ENCODE measurements at places on chromosomes 12 and 14. TPM values are rescaled to one million over a fixed set of nuclear protein-coding genes. Genes with fewer than 3 reads are reported as not detected.

GRCh38 chr12:124537525-124538193 lies 29.8 kb downstream of the NCOR2 start:
- peak; percentile 81 for DNase-seq

- no peak for DNase-seq
Observed at GRCh38 chr12:61553091-61553490, 707.1 kb upstream of the USP15 start.

GRCh38 chr14:75123991-75124390 lies 2.9 kb downstream of the NEK9 start:
- DNase-seq = peak; percentile 92

CLEC2A gene
- total RNA-seq = not detected

ST8SIA1 gene
- total RNA-seq = 6.2 TPM
